ENCODE measurements at places on chromosomes 12 and 14.

GRCh38 chr14:33420051-33420627, 481.5 kb downstream of the NPAS3 start:
- no peak for DNase-seq

DNA sequence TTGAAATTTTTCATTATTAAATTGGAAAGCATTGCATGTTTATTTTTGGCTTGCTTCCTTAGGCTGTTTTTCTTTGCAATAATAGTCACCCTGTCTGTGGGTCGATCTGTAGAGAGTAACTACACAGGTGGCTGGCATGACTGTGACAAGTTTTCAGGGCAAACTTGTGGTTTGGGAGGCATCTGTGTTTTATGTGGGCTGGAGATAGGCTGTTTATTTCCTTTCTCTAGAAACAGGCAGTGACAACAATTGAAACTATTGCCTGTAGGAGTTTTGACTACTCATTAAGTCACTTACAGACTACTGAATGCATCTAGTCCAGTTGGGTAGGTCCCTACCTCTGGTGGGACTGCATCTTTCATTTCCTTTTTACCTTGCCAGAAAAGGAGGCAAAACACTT, 155.6 kb downstream of the DYRK2 start:
- DNase-seq, result no peak

DNA sequence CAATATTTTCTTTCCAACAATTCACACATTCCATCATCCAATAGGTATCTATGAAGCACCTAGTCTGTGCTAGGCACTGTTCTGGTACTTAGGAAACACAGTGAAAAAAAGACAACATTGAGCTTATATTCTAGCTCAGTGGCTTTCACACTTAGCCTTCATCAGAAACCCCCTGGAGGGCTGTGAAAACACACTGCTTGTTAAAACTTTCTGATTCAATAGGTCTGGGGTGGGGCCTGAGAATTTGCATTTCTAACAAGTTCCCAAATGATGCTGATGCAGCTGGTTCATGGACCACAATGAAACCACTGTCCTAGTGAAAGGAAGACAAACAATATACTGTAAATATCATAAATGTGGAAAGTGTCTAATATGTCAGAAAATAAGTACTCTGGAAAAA, 5.9 kb downstream of the VTI1B start:
- DNase-seq, result no peak

DNA sequence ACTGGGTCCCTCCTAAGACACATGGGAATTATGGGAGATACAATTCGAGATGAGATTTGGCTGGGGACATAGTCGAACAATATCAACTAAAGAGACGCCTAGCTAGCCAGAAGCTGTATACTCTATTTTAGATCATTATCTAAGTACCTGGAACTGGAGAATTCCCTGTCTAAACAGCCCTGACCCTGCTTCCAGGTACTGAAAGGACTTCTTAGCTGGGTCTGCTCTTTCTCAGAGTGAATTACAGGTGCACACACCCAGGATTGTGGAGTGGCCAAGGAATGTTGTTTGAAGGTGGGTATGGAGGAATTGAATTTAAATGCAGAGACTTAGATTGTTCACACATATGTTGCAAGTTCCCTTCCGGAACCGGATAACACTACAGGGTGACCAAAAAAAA, 733.0 kb downstream of the RPS29 start:
- DNase-seq, result no peak

GRCh38 chr12:56143870-56144269, 8.5 kb upstream of the MYL6B start:
- DNase-seq, result no peak

DNA sequence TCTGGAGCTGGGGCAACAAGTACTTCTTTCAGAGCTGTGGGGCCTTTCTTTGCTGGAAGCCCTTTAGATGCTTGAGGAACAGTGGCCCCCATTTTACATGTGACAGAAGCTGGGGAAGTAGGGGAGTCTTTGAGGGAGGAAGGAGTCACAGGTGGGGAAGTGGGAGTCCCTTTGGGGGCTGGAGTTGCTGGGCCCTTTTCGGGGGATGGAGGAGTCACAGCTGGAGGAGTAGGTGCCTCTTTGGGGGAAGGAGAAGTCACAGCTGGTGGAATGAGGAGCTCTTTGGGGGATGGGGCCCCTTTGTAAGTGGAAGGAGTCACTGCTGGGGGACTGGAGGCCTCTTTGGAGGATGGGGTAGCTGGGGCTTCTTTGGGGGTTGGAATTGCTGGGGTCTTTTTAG, 8.6 kb downstream of the NACA start:
- DNase-seq, result no peak

GRCh38 chr12:93802698-93803423, 125.7 kb downstream of the CRADD start:
- peak; percentile 58 for DNase-seq

DNA sequence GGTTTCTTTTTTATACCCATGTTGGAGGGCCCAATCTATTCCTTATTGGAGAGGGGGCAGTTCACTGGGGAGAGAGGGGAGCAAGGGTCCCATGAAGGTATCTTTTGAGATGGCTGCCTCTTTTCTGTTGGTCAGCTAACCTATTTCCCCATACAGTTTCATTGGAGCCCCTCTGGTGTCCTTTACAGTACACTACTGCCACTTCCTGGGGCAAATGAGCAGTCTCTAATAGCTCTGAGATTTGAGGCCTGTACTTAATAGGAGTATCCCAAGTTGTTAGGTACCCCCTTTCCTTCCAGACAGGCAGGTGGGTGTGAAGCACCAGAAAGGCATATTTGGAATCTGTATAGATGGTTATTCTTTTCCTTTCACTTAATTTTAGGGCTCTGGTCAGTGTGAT, 41.3 kb upstream of the RNU6-8 start:
- DNase-seq, result no peak

- DNase-seq, result no peak
Observed at GRCh38 chr12:10409392-10409791, at the start of gene KLRC4. KLRC4 (minus strand) TSS chr12:10409757; CDS start chr12:10409575, 182 bp downstream.

DNA sequence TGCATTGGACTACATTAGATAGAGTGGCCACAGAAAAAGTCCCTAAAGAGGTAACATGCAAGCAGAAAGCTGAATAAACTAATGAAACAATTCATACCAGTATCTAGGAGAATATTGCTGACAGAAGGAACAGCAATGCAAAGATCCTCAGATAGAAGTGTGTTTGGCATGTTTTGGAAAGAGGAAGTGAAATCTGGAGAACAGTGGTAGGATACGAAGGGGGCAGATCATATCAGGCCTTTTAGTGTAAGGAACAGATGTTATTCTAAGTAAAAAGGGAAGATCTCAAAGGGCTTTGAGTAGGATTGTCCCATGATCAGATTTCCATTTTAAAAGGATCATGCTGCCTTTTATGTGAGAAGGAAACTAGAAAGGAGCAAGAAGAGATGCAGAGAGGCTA, 342.9 kb downstream of the PAWR start:
- DNase-seq, result no peak

GRCh38 chr12:18923721-18924120, 185.8 kb downstream of the CAPZA3 start:
- DNase-seq, result no peak

- DNase-seq, result no peak
Observed at GRCh38 chr12:76563061-76563460, 3.5 kb upstream of the OSBPL8 start.

DNA sequence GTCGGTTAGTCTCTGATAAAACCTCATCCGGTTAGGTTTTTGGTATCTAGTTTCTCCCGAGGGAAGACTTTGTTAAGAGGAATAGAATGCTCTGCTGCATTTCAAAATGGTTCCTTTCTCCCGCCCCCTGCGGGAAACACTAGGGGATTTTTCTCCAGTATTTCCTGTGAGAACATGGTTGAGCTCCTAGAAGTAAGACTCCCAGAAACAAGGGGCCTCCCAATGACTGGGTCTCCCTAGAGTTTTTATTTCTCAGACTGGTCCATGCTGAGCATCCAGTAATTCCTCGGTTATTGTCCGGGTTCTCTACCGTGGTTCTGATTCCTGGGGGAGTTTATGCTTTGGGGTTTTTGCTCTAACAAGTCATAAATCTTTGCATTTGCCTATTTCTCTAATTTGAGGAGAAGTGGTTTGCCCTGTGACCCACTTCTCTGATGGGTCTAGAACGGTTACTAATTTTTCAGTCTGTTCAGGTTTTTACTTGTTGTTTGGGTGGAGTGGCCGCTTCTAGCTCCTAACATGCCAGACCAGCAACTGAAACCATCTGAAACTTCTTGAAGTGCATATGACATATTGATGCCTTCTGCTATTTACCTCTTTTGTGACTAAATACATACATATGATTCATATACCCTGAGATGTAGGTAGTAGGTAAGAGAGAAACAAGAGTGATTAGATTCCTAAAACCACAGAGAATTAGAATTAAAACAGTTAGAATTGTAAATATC, 25.1 kb downstream of the TESPA1 start:
- no peak for DNase-seq

GRCh38 chr14:48914921-48915320, 671.3 kb downstream of the RPS29 start:
- no peak for DNase-seq

- DNase-seq, result no peak
Observed at GRCh38 chr14:90405101-90405500, 8.3 kb downstream of the CALM1 start.

DNA sequence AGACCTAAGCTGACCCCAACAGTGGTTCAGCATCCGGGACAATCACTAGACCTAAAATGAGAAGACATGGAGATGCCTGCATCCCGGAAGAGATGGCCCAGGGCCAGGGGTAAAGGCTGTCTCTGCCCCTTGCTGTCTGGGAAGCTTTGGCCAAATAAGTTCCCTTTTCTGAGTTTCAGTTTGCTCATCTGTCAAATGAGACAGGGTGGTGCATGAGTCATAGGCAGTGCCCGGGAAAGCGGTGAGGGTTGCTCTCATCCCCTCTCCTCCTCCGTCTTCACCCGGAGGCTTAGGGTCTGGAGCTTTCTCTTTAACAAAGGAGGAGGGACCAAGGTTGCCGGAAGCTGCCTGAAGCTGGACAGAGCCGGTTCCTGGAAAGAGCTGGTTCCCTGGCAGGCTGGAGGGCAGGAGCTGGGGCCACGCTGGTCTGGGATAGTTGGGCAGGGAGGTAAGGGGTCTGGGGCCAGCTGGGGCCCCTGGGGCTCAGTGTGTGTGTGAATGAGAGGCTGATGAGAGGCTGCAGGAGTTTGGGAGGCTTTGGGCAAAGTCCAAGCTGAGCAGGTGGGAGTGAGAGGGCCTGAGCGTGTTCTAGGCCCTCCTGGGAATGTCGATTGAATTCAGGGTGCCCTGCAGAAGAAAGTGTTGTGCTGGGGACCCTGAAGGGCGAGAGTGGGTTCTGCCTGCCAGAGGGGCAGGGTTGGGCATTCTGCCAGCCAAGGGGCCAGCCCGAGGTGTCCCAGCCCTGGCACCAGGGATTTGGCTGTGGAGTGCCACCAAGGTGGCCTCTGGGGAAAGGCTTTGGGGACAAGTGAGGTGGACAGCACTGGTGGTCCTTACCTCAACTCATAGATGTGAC, at the start of gene SDSL:
Gene SDSL (plus strand): TSS at position 351 of the 856 bp plus-strand sequence. CDS start 5,603 bp downstream, outside the sequence.
- DNase-seq, result peak; percentile 69

DNA sequence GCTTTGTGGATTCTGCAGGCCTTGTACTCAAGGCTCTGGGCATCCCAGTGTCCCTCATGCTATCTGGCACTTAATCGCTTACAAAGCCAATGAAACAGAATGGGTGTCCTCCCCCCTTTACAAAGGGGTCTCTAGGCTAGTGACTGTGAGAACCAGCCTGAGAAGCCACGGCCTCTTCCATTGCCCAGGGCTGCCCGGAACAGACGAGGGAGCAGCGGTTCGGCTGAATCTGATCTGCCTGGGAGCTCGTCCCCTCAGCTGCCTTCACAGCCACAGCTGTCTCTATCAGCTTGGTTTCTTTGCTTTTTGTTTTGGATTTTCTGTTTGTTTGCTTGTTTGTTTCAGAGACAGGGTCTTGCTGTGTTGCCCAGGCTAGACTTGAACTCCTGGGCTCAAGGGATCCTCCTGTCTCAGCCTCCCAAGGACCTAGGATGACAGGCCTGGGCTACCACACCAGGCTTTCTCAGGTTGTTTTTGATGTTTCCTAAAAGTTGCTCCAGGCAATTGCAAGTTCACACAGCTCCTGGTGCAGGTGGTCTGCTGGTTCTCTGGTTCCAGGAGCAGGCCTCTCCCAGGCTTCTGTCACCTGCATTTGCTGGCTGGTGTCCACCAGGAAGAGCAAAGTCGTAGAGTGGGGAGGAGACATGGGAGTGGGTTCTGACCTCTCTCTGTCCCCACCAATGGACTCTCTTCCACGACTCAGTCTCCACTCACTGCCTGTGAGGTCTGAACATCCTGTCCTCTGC, 10.9 kb upstream of the RIN3 start:
- no peak for DNase-seq

GRCh38 chr14:98711453-98711852, 560.5 kb downstream of the BCL11B start:
- no peak for DNase-seq

DNA sequence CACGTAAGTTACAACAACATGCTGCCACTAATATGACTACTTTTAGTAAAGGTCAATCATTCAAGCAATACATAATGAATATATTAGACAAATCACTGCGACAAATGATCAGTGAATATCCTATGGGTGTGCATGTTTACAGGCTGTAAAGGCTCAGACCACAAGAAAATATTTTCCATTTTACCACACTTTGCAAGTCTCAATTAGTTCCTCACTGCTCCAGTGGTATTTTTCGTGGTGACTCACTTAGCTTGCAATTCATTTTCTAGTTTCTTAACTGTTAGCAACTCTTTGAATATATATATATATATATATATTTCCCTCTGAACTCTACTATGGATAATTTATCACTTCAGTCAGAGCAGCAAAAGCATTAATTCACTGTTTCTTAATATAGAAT, 96.9 kb downstream of the EML5 start:
- DNase-seq, result no peak

DNA sequence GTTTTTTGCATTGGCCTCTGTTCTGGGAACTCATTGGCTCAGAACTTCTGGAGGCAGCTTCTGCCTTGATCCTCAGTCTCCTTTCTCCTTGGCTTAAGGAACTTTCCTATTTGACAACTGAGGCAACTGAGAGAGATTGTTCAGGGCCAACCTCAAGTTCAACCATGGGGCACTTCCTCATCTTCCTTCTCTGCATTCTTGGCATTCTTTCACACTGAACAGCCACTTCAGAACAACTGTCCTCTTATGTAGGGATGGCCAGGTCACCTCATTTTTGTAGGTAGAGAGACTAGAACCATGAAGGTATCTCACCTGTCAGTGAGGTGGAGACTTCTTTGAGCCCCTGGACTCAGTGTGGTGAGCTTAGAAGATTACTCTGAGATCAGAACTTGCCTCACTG, 63.0 kb upstream of the NRXN3 start:
- no peak for DNase-seq

GRCh38 chr14:70802379-70802778, 6.9 kb downstream of the MAP3K9 start:
- DNase-seq, result no peak

GRCh38 chr14:54742492-54743350, 159.9 kb downstream of the GCH1 start:
- no peak for DNase-seq

GRCh38 chr12:69906411-69907216, 81.6 kb downstream of the MYRFL start:
- DNase-seq, result no peak

DNA sequence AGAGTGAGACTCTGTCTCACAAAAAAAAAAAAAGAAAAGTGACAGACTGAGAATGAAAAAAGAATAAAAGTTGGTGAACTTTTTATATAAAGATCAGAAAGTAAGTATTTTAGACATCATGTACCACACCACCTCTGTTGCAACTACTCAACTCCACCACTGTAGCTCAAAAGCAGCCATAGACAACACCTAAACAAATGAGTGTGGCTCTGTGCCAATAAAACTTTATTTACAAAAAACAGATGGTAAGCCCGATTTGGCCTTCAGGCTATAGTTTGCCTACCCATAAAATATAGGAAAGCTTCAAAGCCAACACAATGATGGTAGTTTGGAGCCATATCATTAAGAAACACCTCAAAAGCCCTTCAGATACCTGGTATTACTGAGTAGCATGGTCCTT, 154.5 kb upstream of the FOXN3 start:
- no peak for DNase-seq
